Tibial artery (tissue), 4 donors: ENCODE measurements at places on chromosomes 1 and 21.
A peak's percentile ranks its signal among the peaks of the same experiment; 100 is the strongest.

GRCh38 chr1:175863299-175864050, 120.1 kb upstream of the TNR start:
- H3K4me3 ChIP-seq: no peak overlapping the region
- H3K4me1 ChIP-seq: peaks cover 4% of the 10 kb centered on the region
- DNase-seq: no peak
- no peaks in the 10 kb centered on the region for H3K27me3 ChIP-seq
- no peaks in the 10 kb centered on the region for H3K36me3 ChIP-seq

DNA sequence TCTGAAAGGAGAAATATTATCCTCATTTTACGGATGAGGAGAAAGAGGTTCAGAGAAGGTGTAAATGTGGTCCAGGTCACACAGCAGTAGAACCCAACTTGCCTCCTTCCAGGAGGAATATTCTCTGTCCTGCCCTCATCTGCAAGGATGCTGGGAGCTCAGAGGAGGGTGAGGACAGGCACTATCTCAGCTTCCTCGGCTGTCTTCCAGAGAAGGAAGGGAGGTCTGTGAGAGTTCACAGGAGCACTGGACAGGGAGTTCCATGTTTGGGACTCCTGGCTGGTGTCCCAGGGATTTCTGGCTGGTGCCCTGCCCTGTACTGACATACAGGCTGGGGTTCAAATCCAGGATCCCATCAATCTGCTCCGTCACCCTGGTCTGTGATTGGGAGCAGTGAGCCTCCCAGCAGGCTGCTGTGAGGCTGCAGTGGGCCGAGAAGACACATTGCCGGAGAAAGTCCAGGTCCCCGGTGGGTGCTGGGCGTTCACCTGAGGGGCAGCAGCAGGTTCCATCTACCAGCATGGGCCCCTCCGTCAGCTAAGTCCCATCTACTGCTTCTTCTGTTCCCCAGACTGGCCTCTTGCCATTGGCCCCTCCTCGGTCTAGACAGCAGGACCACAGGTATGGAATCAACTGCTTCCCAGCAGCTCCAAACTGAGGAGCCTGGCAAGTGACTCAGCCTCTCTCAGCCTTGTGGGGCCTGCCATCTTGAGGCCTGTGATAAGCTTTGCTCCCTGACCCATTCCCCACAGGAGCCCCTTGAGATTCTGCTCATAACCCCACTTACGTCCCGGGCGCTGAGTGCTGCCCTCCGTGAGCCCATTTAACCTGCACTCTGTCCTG, 8.5 kb upstream of the BSND start:
- peak overlapping the region; percentile 33 for H3K27ac ChIP-seq
- no peaks in the 10 kb centered on the region for H3K36me3 ChIP-seq
- H3K4me1 ChIP-seq: peaks cover 8% of the 10 kb centered on the region
- H3K27me3 ChIP-seq: no peaks in the 10 kb centered on the region
- DNase-seq: no peak

GRCh38 chr21:34883491-34884271, 165.4 kb downstream of the RUNX1 start:
- H3K27me3 ChIP-seq: no peaks in the 10 kb centered on the region
- peak overlapping the region; percentile 66 for H3K4me3 ChIP-seq
- H3K36me3 ChIP-seq: no peaks in the 10 kb centered on the region
- peak overlapping the region; percentile 80 for H3K27ac ChIP-seq

DNA sequence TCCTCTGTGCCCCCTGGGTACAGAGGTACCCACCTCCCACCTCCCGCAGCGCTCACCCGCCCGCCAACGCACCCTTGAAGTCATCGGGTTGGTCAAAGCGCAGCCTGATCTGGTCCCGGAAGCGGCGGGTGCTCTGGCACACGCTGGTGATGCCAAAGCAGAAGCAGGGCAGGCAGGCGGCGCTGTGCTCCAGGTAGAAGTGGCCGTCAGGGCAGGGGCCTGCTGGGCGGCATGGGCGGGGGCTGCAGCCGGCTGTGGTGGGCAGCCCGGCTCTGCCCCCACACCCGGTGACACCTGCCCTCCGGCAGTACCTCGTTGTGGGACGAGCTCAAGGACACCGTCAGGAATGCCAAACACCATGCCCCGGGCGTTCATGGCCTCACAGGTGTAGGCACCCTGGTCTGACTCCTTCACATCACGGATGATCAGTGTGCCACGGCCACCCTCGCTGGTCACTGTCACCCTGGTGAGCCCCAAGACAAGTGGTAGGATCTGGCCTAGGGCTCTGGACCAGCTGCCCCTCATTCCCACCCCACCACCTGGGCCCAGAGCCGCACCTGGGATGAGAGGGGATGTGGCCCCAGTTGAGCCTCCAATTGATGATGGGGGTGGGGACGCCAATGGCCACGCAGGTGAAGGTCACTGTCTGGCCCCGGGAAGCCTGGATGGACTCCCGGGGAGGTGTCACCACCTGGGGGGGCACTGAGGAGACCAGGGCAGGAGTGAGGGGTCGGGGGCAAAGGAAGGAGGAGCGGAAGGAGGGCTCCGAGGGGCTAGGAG, 52.5 kb downstream of the HSPG2 start:
- no peaks in the 10 kb centered on the region for H3K4me1 ChIP-seq
- H3K27ac ChIP-seq: peak overlapping the region; percentile 45
- peaks cover 93% of the 10 kb centered on the region for H3K36me3 ChIP-seq
- no peaks in the 10 kb centered on the region for H3K27me3 ChIP-seq

DNA sequence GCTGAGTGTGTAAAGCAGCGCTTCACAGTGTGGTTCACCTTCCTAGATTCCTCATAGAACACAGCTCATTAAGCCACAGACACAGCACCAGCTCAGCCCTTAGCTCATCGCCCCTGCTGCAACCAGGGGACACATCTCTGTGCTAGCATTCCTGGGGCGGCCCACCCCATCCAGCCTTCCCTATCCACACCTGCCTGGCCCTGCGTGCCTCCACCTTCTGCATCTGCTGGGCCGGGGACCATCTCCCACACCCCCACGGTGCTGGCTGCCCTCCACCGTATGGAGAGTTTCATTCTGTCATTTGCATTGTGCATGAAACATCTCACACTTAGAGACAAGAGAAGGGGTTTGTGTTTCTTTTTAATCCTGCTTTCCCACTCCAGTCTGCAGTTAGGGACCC, 35.8 kb upstream of the PRSS38 start:
- H3K4me3 ChIP-seq: no peak overlapping the region
- H3K36me3 ChIP-seq: peaks cover 54% of the 10 kb centered on the region
- H3K4me1 ChIP-seq: no peaks in the 10 kb centered on the region
- no peaks in the 10 kb centered on the region for H3K27me3 ChIP-seq
- no peak for DNase-seq

GRCh38 chr21:46509741-46510502, 51.2 kb downstream of the DIP2A start:
- H3K27me3 ChIP-seq: no peaks in the 10 kb centered on the region
- no peaks in the 10 kb centered on the region for H3K4me1 ChIP-seq
- no peak for DNase-seq
- H3K4me3 ChIP-seq: no peak overlapping the region
- H3K36me3 ChIP-seq: peaks cover 62% of the 10 kb centered on the region

- no peaks in the 10 kb centered on the region for H3K27me3 ChIP-seq
- peaks cover 5% of the 10 kb centered on the region for H3K4me1 ChIP-seq
- no peak overlapping the region for H3K27ac ChIP-seq
- H3K4me3 ChIP-seq: peak overlapping the region; percentile 20
These were observed 29.0 kb upstream of the PPM1J start for GRCh38 chr1:112744009-112744578.

GRCh38 chr1:45282351-45282750, 44.3 kb upstream of the HPDL start:
- no peaks in the 10 kb centered on the region for H3K4me1 ChIP-seq
- no peak overlapping the region for H3K4me3 ChIP-seq
- H3K36me3 ChIP-seq: no peaks in the 10 kb centered on the region
- DNase-seq: no peak

DNA sequence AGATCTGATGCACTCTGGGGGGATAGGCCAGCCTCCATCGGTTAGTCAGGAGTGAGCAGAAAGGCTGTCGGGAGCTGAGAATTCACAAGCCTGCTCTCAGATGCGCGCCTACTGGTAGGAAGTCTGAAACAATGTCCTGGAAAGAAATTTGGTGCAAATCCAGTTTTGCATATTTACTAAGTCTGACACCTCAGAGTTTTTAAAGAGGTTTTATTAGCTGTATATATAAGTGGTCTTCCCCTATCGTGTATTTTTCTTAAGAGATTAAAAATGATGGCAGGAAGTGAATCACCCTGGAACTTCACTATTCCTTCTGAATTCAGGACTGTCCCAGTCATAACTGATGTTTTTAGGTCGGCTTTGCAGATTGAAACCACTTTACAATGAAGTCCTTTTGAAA, 99.8 kb upstream of the C1orf105 start:
- DNase-seq: no peak
- H3K4me1 ChIP-seq: peaks cover 36% of the 10 kb centered on the region
- H3K27me3 ChIP-seq: no peaks in the 10 kb centered on the region
- peak overlapping the region; percentile 80 for H3K27ac ChIP-seq

DNA sequence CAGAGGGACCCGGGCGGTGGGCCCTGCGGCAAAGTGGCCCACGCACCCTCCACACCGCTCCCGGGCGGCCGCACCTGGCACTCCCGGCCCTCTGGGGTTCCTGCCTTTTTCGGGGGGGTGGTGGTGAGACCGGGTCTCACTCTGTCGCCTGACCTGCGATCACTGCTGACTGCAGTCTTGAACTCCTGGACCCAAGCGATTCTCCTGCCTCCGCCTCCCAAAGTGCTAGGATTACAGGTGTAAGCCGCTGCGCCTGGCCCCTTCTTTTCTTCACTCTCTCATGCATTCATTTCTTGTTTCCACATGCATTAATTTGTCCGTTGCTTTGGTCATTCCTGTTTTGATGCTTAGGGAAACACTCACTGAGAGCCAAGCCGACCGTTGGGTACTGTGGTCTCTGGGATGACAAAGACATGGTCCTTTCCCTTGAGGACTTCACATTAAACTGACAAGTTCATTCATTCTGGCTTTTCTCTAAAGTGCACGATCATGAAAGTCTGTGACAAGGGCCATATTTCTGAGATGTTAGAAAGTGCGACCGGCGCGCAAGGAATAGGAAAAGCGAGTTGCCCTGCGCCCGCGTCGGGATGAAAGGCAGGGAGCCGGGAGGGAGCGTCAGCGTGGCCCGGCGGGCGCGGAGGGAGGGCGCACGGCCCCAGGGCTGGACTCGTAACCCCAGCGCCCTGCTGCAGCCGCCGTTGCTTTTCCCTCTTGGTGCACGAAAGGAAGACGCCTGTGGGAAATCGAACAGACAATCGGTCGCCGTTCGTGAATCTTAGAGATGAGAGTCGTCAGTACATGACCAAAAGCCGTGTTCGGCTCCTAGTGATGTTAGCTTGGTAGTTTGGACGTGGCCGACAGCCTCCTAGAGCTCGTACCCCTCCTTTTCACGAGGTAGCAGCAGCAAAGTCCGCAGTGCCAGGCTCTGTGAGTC, 1.0 kb upstream of the MCOLN2 start:
- DNase-seq: no peak
- H3K36me3 ChIP-seq: no peaks in the 10 kb centered on the region
- H3K27me3 ChIP-seq: peaks cover 28% of the 10 kb centered on the region
- peaks cover 22% of the 10 kb centered on the region for H3K4me1 ChIP-seq

GRCh38 chr1:225464851-225465792, 37.3 kb upstream of the LBR start:
- H3K27me3 ChIP-seq: no peaks in the 10 kb centered on the region
- no peak overlapping the region for H3K4me3 ChIP-seq
- no peaks in the 10 kb centered on the region for H3K4me1 ChIP-seq
- peak; percentile 48 for DNase-seq
- H3K27ac ChIP-seq: no peak overlapping the region

DNA sequence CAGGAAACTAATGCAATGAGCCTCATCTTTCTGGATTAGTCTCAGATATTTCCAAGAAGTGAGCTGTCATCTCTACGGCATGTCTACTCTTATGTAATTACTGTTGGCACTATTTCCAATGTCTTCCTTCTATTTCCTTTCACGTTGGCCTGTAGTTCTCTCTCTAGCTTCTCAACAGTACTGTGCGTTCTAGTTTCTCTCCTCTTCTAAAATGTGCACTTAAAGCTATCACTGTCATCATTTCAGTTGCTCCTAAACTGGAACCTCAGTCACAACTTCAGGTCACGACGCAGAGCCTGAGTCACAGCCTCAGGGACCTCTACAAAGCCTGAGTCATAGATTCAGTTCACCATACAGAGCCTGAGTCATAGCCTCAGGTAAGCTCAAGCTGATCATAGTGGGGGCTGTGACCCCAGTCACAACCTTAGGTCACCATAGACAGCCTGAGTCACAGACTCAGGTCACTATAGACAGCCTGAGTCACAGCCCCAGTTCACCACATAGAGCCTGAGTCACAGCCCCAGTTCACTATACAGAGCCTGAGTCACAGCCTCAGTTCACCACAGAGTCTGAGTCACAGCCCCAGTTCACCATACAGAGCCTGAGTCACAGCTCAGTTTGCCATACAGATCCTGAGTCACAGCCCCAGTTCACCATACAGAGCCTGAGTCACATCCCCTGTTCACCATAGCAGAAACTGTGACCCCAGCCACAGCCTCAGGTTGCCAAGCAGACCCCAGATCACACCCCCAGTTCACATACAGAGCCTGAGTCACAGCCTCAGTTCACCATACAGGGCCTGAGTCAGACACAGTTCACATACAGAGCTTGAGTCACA, 13.0 kb downstream of the WNT9A start:
- no peak overlapping the region for H3K4me3 ChIP-seq
- DNase-seq: peak; percentile 51
- H3K4me1 ChIP-seq: no peaks in the 10 kb centered on the region
- no peak overlapping the region for H3K27ac ChIP-seq

DNA sequence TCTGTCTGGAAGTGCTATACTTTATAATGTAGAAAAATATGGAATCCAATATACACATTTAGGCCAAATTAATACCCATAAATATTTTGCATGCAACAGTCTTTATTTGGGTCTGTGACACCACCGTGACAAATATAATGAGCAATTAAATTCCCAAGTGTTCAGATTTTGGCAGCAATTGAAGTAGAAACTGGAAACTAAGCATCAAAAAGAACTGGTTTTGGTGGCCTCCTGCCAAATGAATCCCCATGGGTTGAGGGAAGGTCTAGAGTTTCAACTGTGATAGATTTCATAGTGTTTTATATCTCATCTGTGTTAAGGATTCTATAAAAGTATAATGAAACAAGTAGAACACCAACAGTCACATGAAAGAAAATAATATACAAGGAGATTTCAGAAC, 88.4 kb downstream of the DPYD start:
- H3K27me3 ChIP-seq: no peaks in the 10 kb centered on the region
- H3K27ac ChIP-seq: no peak overlapping the region
- peaks cover 6% of the 10 kb centered on the region for H3K4me1 ChIP-seq

- no peaks in the 10 kb centered on the region for H3K27me3 ChIP-seq
- no peak overlapping the region for H3K27ac ChIP-seq
- DNase-seq: no peak
- peaks cover 5% of the 10 kb centered on the region for H3K4me1 ChIP-seq
- no peaks in the 10 kb centered on the region for H3K36me3 ChIP-seq
- H3K4me3 ChIP-seq: no peak overlapping the region
These were observed 9.3 kb downstream of the FTCD start for GRCh38 chr21:46145840-46146691.

DNA sequence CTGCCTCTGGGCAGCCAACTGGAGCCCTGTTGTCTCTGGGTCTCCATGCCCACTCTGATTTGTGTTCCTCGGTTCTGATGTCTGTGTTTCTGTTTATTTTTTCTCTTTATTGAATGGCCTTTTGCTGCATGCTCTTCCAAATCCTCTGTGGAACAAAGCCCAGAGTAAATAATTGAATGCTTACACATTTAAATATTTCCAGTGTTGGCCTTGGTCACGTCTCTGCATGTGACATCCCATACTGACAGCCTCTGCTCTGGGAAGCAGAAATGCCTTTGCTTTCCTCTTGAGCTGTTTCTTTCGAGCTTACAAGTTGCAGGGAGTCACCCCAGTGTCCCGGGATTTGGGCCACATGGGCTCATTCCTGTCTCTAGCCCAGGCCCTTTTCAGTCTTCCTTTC, 267.9 kb downstream of the PTPRU start:
- H3K4me1 ChIP-seq: no peaks in the 10 kb centered on the region
- no peaks in the 10 kb centered on the region for H3K27me3 ChIP-seq
- no peak overlapping the region for H3K4me3 ChIP-seq
- no peak overlapping the region for H3K27ac ChIP-seq
